ENCODE measurements at places on chromosomes 4 and X.

- DNase-seq, result no peak
Measured at GRCh38 chr4:14726877-14727361, 275.4 kb upstream of the CPEB2 start.

- no peak for DNase-seq
Measured at GRCh38 chr4:150258569-150258968, 180.3 kb downstream of the DCLK2 start.

DNA sequence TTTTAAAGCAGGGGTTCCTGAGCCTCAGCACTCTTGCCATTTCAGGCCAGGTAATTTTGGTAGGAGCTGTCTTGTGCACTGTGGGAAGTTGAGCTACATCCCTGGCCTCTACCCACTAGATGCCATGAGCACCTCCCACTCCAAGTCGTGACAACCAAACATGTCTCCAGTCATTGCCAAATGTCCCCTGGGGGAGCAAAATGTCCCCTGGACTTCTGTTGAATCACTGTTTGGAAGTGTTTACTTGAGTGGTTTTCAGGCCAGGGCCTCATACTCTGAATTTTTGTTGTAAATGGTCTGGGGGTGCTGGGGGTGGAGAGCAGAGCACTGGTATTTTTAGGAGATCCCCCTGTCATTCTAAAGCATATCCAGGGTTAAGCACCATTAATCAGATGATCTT is 3.2 kb downstream of the PDK3 start:
- DNase-seq, result no peak

DNA sequence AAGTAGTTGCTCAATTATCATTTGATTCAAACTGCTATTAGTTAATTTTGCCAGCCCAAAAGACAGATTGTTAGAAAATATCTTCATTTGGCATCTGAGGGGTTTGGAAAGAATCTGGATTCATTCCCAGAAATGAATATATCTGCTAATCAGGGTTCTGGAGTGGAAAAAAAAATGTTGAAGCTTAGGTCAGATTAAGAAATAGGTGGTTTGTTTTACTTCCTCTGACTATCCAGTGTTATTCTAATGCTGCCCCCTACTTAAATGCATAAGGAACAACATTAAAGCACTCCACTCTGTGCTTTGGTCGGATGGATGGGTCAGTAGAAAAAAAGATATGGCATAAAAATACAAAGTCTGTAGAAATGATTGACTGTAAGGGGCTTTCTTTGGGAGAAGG is 89.0 kb downstream of the LUZP4 start:
- no peak for DNase-seq

DNA sequence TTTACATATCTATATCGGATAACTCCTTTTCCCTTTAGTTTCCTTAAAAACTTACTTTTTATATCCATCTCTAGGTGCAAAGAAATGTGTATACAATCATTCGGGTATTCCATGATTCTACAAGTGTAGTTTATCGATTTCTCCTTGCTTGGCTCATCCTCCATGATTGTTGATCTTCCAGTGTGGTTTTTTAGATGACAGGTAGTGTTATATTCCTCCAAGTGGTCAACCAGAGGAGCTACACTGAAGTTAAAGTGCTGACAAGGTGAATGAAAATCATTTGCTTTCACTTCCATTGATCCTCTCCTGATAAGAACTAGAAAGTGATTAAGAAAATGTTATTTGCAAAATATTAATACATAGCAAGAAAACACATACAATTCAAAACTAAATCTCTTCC is 38.5 kb downstream of the TMEM156 start:
- DNase-seq, result no peak

GRCh38 chr4:165379678-165380064 is 863 bp downstream of the CPE start:
- DNase-seq, result no peak
